IMR-90 (cell line): ENCODE measurements at places on chromosomes 13 and 19. TPM values are rescaled to one million over a fixed set of nuclear protein-coding genes. Genes with fewer than 3 reads are reported as not detected.

DNA sequence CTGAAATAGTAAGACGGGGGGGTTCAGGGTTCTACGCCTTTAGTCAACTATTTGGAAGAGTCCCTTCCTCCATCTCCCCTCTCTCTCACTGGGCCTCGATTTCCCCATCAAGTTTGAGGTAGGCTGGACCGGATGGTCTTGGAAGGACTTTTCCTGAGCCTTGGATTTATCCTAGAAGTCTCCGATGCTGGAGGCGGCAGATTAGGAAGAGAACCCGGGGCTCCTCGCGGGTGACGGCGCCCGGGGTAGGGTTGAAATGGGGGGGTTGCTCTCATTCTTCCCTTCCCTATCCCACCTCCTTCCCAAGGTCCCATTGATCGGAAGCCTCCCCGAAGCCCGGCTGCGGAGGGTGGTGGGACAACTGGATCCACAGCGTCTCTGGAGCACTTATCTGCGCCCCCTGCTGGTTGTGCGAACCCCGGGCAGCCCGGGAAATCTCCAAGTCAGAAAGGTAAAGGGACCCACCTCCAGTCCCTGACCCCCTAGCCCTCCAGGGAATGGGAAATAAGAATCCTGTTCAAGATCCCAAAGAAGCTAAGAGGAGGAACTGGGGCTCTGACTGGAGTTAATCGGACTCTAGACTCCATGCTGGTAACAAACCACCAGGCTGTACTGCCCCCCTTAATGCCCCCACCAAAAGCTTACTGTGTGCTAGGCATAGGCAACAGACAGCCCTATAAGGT is 781 bp downstream of the QPCTL start:
- peak; percentile 57 for DNase-seq

DNA sequence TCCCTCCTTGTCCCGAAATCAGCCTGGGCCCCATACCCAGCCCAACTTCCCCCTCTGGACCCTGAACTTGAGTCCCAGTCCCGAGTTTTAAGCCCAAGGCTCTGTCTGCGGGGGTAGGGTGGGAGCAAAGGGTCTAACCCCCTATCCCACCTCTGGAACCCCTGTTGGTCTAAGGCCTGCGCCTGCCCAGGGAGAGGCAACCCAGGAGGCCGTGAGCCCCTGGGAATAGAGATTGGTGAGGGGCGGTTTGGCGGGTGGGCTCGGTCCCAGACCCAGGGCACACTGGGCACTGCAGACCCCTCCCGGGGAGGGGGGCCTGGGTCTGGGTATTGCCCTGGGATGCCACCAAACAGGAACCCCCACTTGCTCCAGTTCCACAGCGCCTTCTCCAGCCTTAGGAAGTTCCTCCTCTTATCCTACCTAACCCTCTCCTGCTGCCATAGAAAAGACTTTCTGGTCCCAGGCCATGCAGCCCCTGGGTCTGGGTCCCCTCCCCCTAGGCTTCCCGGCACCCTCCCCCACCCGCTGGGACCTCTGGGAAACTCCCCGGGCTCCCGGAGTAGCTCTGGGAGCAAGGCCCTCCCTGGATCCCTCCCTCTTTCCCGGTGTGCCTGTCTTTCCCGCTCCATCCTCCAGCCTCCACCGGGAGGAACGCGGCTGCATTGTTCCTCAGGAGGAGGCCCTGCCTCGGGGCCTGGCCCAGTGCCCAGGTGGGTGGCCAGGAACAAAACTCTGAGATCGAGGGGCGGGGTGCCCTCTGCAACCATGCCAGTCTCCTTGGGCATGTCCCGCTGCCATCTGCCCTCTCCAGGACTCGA is 33.6 kb upstream of the NANOS3 start:
- DNase-seq: peak; percentile 47

GRCh38 chr19:14536926-14537692 is 7.7 kb downstream of the TECR start:
- no peak for DNase-seq

CEACAM3 gene
- not detected in 2 replicates for total RNA-seq

- DNase-seq: no peak
These were observed 32.7 kb upstream of the SOX1 start for GRCh38 chr13:112034231-112034630.

- no peak for DNase-seq
These were observed 2.3 kb downstream of the AP2S1 start for GRCh38 chr19:46848389-46848788.

DNA sequence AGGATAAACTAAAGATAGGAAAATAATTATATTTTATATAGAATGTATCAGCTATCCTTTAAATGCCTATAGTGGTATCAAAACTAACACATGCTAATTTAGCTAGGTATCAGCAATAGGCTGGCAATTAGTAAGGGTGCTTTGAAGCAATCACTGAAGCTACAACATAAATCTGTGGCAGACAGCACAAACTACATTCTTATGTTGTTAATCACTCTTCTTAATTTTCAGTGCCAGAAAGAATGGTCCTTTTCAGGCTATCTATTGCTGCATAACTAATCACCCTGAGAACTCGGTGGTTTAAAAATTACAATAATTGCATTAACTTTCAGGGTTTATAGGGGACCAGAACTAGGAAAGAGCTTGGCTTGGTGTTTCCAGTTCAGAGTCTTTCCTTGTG is 963.1 kb downstream of the EFNB2 start:
- DNase-seq: no peak

ZNF543 gene
- 8.3 and 9.0 TPM in 2 replicates for total RNA-seq

RNU6-9 gene
- not detected in 2 replicates for total RNA-seq

DOCK9 gene
- total RNA-seq: 7.2 and 9.7 TPM in 2 replicates

GRCh38 chr19:32672841-32673240 is 2.1 kb downstream of the ANKRD27 start:
- no peak for DNase-seq

- peak; percentile 75 for DNase-seq
These were observed 512 bp upstream of the ZNF93 start for GRCh38 chr19:19900139-19900728.

DNA sequence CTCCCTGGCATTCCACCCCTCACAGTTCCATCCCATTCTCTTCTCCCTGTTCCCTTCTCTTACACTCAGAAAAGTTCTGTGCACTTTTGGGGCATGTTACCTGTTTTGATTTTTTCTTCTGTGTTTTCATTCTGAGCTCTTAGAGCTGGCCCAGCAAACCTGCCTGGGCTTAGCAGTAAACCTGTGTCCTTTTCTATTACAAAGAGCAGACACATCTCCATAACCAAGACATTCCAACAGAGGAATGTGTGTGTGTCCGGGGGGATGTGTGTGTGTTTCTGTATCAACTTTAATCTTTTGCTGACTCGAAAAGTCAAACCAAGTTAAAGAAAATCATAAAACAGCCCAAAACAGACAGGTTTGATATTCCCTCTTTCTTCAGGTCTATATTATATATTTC is 49.1 kb upstream of the SOX21 start:
- no peak for DNase-seq

DNA sequence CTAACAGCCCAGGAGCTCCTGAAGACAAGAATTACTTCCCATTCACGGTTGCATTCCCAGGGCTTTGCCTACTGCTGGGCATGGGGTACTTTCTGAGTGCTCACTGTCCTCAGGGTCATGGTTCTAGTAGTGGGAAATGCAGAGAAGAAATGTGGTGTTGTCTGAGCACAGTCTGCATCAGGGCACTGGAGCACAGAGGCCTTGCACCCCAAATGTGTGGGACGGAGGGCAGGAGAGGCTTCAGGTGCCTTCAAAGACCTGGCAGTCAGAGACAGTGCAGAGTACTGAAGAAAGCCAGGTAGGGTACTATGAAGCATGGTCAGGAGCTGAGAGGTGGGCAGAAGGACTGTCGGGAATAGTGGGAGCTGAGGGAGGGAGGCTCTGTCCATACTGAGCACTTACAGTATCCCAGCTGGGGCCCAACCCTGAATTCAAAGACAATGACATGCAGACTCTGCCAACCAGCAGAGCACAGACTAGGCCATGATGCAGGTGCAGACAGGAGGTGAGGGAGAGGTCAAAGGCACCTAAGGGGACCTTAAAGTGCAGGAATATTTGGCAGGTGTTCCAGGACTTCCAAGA is 144.4 kb downstream of the USP12 start:
- no peak for DNase-seq

DNA sequence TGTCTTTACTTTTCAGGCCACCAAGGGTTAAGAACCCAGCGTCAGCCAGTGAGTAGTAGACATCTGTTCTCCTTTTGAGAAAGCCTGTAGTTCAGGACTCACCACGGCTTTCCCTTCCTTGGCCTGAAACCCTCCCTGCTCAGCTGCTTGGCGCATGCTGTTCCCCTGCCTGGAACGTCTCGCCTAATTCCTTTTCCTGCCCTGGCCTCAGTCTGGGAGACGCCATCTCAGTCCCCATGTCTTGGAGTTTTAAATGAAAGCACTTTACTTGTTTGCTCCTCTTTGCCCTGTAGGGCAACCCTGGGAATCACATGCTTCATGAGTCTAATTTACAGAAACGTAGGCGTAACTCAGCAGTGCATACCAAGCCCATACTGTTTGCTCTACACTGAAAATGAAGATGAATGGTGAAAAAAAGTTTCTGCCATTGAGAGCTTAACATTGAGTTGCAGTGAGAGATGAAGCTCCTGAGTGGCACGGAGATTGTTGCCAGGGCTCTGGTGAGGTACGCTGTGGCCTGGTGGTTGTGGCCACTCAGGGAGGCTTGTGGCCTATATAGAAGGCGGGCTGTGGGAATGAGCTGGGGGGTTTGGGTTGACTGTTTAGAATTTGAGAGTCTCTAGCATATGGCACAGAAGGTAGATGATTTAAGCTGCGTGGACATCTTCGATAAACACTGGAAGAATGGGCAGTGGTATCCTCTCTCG is 52.8 kb downstream of the GATAD2A start:
- DNase-seq: no peak

GRCh38 chr13:85671336-85671735 is 127.9 kb downstream of the SLITRK6 start:
- no peak for DNase-seq

GRCh38 chr19:41616792-41617621 is 9.9 kb downstream of the CEACAM4 start:
- peak; percentile 10 for DNase-seq

DNA sequence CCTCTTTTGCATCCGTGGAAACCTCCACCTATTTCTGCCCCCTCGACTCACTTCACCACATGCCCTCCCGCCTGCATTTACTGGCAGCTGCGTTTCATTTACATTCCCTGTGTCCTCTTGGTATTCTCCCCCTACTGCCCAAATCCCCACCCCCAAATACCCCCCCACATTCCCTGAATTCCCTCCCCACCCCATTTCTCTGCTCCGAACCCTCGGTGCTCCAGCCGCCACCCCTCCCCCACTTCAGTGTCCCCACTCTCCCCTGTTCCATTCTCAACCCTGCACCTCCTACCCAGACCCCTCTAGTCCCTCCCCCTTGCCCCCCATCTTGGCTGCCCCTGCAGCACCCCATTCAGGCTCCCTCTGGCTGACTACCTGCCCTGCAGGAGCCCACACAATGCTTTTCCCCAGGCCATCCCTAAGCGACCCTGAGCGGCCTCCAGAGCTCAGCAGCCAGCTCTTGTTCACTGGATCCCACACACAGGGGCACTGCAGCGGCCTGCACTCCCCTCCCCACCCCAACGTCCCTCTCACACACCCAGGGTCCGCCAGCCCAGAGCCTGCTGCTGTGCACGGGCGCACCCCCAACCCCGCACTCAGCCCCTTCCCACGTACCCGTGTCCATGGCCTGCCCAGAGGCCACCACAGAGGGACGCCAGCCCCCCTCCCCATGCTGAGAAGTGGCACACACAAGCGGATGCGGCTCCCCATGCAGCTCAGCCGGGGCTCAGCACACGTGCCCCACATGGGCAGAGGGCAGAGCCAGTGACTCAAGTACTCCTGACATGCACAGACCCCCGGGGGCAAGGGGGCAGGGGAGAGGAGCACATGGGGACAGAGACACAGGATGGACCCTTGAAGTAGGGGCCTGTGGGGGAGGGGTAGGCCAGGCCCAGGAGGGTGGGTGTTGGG is 26.3 kb downstream of the SHANK1 start:
- DNase-seq: no peak

GRCh38 chr13:33426131-33426530 is 140.6 kb upstream of the STARD13 start:
- no peak for DNase-seq

LRRC63 gene
- not detected in 2 replicates for total RNA-seq

DNA sequence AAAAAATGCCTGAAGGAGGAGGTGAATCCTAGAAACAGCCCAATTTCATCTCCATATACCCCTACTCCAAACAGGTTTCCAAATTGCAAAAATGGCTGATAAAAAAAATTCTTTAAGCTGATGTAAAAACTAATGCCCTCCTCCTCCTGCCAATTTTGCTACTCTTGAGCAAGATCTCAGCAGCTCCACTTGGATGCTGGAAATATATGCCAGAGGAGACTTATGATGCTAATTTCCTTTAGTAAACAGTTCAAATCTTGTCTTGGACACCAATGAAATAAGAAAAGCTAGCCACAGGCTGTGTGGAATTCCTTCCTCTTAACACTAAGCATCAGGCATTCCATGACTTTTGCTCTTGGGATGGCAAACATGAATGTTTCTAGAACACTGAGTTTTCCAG is 67.5 kb downstream of the INSR start:
- no peak for DNase-seq
